ENCODE measurements at places on chromosomes 3 and 15.

DNA sequence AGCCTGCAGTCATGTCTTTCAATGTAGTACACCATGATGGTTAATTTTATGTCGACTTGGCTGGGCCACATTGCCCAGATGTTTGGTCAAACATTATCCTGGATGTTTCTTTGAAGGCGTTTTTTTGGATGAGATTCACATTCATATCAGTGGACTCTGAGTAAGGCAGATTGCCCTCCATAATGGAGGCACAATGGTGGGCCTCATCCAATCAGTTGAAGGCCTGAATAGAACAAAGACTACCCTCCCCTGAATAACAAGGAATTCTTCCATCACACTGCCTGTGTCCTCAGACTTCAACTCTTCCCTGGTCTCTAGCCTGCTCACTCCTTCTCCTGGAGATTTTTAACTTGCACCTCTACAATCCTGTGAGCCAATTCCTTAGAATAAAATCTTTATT is 83.8 kb upstream of the CHL1 start:
- no peak for DNase-seq

- no peak for DNase-seq
Observed at GRCh38 chr3:195148549-195148948, 122.4 kb downstream of the XXYLT1 start.

DNA sequence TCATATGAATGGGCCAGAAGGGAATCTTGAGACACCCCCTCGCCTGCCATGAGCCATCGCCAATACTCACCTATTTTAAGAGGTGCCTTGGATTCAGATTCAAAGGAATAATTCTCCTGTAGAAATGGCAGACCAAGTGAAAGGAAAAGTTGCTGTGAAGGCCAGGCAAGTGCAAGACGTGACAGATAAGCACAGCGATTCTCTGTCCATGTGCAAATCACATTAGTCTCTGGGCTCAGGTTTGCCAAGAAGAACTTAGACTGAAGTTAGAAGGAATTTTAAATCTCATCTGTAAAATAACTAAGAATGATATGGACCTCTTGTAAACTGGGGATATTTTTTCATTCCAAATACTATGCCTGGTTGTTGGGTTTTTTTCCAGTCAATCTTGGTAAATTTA is 173.6 kb downstream of the UACA start:
- DNase-seq: no peak

- DNase-seq: no peak
Observed at GRCh38 chr15:45197512-45197911, 9.7 kb upstream of the SHF start.

DNA sequence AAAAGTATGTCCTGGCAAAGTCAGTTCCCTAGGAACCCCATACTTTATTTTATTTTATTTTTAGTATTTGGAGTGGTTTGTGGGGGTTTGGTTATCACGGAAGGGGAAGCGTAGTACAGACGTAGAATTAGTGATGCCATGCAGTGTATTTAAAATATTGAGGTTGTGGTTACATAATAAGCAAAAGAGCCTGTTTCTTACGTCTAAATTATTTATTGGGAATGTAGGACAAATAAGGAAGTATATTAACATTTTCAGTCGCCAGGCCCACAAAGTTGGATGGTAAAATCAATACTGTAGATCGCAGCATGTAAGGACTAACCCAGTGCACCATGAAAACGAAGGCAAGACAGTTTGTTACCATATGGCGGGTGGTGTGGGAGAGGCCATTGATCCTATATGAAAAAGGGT is 558 bp downstream of the DTWD1 start:
- DNase-seq: no peak

DNA sequence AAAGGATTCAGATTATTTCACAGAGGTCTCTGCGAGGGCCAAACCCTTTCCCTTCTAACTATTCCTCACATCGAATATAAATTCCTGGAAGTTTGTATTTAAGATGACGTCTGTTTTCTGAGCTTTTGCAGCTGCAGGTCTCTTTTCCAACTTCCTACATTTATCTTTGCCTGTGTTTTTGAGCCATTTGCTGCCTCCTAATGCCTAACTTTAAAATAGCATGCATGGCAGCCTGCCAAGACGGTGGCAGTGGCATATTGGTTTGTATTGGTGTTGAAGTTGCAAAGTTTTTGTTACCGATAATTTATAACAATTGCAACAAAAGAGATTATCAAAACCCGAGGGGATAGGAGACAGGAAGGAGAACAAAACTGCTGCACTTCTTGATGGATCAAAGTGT is 187.1 kb upstream of the DNAJC19 start:
- peak; percentile 19 for DNase-seq

DNA sequence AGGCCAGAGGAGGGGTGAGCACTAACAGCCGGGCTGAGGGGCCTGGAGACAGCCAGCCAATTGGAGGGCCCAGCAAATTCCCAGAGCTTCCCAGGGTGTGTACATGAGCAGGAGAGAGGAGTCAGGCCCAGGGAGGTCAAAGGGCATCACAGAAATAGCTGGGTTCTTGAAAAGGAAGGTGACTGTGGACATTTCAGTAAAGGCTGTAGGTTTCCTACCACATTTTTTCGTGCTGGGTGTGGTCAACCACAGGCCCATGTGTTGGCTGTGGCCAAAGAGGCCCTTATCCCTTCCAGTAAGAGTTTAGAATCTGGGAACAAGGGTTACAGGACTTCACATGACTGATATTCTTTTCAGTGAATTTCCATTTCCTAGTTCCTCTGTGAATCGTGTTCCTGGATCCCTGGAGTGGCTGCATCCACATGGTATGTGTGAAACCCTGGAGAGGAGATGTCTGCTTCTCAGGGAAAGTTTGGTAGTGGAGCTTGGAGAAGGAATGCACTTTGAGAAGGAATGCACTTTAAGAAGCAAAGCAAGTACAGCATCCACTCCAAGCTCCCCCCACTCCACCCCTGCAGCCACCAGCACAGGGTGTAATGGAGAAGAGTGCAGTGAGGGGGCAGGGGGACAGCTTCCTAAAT is 73.2 kb upstream of the HEG1 start:
- no peak for DNase-seq

- peak; percentile 4 for DNase-seq
Observed at GRCh38 chr15:55526559-55527036, 18.6 kb upstream of the DNAAF4 start.

- DNase-seq: no peak
Observed at GRCh38 chr15:76140074-76140464, 80.3 kb downstream of the TMEM266 start.

DNA sequence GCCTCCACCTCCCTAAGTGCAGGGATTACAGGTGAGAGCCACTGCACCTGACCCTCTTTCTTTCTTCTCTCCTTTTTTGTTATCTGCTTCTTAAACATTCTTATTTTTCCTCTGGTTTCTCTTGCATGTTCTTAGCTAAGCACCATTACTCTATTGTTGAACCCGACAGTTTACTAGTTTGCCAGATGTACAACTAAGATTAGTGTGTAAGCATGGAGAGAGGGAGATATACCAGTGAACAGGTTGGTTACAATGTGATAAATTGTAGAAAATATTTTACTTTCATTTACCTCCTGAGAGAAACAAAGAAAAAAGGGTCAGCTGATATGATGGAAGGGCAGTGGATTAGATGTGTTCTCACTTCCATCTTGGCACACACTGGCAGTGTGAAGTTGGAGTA is 4.9 kb downstream of the HAUS2 start:
- no peak for DNase-seq

DNA sequence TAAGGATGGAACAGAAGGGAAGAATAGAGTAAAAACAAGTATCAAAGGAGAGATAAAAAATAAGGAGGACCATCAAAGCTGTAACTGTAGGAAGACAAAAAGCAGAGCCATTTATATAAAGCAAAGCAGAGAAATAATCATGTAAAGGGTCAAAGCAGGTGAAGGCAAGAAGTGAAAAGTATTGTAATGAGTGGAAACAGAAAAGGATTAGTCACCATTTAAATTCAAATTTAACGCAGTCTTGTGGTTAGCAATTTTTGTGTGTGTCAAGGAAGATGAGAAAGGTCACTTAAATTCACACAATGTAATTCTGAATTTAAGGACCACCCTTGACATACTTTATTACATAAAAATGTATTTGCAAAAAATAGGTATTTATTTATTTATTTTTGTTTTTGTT is 567.8 kb downstream of the ROBO1 start:
- no peak for DNase-seq

DNA sequence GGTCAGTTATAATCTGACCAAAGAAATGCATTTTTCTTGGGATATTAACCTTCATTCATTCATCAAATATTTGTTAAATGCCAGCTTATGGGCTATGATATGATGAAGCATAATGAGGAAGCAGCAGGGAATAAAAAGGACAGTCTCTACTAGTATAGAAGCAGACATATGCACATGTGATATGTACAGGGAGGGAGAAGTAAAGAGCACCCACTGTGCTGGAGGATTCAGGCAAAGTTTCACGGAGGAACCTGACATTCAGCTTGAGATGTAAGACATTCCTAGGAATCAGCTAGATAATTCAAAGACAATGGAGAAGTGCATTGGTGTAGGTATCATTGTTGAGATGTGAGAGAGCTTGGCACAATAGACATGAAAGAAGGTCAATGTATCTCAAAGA is 450.7 kb downstream of the LPP start:
- DNase-seq: no peak

- no peak for DNase-seq
Observed at GRCh38 chr15:96353416-96353929, 23.0 kb downstream of the NR2F2 start.

DNA sequence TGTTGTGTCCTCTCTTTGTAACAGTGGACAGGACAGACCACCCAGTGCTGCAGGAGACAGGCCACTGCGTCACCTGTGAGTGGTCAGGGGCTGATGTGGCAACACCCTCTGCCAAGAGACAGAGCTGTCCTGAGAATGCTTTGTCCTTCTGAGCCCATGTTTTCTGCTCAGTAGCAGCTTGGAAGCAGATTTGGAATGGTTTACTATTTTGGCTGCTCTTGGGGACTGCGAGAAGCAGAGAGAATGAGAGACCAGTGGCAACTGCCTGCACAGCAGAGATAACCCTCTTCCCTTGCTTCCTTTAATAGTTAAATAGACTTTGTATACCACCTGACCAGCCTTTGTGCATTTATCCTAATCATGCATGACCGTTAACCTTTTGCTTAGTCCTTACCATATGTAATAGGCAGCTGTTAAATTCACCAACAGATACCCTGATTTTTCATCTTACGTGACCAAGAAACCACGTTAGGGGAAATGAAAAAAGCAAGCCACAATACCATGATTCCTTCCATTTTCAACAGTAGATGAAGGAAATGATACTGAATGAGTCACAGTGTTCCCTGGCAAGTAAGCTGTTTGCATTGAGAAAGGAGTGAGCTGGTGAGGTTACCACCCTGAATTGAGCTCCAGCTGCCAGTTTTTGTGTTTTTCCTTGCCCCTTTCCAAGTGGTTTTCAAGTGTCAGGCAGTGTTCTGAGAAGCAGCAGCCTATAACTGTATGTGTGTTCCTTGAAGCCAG is 35.5 kb downstream of the B3GALNT1 start:
- DNase-seq: no peak

- no peak for DNase-seq
Observed at GRCh38 chr15:73900095-73900712, 26.1 kb upstream of the LOXL1 start.

DNA sequence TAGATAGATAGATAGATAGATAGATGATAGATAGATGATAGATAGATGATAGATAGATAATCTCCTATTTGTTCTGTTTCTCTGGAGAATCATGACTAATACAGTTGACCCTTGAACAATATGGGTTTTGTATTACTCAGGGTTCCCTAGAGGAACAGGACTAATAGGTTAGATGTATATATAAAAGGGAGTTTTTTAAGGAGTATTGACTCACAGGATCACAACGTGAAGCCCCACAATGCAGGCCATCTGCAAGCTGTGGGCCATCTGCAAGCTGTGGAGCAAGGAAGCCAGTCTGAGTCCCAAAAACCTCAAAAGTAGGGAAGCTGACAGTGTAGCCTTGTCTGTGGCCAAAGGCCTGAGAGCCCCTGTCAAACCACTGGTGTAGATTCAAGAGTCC is 67.6 kb downstream of the PYDC2 start:
- no peak for DNase-seq

DNA sequence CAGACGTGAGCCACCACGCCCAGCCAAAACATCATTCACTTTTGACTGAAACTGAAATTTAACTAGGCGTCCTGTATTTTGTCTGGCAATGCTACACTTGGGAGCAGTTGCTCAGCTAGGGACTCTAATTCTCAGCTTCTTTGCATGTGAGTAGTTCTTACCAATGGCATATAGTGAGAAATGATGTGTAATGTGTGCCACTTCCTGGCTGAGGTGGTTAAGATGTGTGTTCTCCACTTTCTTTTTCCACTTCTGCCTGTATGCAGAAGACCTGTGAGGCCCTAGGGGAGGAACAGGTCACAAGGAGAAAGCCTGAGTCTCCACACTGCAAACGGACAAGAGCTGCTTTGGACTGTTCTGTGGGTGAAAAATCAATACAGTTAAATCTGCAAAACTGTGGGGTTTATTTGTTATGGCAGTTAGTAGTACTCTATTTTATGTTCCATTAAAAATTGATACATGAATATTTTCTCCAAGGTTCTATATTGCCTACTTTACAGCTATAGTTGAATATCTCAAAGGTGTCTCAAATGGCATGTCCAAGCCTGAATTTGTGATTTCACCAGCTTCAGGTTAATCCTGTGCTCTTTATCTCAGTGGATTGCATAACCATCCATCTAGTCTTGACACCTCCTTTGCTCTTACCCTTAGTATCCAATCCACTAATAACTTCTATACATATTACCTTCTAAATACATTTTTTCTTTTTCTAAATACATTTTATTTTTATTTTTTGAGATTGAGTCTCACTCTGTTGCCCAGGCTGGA is 59.3 kb downstream of the NR1D2 start:
- peak; percentile 8 for DNase-seq

DNA sequence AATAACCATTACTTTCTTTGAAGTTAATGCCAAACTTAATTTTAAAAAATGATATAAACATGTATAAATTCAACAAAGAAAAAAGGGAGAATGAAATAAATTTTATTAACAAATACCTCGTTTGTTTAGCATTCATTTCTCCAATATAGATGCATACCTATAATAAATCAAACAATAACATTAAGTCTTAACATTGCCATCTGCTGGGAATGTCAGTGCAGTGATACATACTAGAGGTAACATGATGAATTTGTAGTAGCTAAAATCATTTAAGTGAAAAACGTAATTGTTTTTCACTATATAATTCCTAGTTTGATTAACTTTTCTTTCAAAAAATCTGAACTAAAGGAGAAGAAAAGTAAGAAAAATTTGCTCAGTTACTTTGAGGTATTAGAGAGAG is 340.2 kb upstream of the CBLB start:
- DNase-seq: no peak

GRCh38 chr15:87799838-87800237 is 456.7 kb downstream of the NTRK3 start:
- DNase-seq: no peak

- DNase-seq: no peak
Observed at GRCh38 chr3:64095802-64096201, 72.5 kb upstream of the PSMD6 start.

DNA sequence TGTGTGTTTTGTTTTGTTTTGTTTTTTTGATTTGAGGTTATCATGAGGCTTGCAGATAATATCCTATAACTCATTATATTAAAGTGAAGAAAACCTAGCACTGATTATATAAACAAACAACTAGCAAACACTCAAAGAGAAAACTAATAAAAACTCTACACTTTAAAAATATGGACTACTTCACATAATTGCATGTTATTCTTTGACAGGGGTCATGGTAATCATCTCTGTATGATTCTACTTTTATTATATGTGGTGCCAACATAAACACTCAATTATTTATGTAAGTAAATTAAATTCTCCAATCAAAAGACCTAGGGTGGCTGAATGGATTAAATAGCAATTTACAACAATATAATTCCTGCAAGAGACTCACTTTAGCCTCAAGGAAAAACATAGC is 44.6 kb upstream of the P3H2 start:
- no peak for DNase-seq

GRCh38 chr3:78670094-78670493 is 1097.7 kb downstream of the ROBO1 start:
- DNase-seq: no peak

Data from activated T-cell treated with anti-CD3 and anti-CD28 coated beads for 24 hours (primary cell).